Stimulated activated CD4-positive, alpha-beta T cell treated with anti-CD3 and anti-CD28 coated beads, Interleukin-2, amount 100 ng/mL, for 24 hours (primary cell): ENCODE measurements at places on chromosomes 7 and 10.

DNA sequence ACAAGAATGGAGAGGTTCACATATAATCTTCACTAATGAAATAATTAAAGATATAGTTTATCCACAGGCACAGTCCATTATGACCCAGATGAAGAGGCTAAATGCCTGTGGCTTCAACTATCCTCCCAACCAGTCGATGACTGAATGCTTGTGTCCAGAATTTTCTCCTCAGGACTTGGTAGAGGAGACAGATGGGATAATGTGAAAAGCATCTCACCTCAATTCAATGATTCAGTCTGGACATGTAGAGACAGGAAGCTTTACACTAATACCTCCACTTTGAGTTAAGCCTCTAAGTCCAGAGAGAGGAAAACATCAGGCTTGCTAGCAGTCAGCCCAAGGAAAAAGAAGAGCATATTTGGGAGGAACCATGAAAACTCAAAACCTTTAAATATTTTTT is 59.1 kb upstream of the COL1A2 start:
- DNase-seq = no peak

GRCh38 chr7:118214051-118214832 is 10.3 kb upstream of the ANKRD7 start:
- peak; percentile 70 for DNase-seq

- no peak for DNase-seq
These were observed 64.6 kb downstream of the CTBP2 start for GRCh38 chr10:125095776-125096175.

DNA sequence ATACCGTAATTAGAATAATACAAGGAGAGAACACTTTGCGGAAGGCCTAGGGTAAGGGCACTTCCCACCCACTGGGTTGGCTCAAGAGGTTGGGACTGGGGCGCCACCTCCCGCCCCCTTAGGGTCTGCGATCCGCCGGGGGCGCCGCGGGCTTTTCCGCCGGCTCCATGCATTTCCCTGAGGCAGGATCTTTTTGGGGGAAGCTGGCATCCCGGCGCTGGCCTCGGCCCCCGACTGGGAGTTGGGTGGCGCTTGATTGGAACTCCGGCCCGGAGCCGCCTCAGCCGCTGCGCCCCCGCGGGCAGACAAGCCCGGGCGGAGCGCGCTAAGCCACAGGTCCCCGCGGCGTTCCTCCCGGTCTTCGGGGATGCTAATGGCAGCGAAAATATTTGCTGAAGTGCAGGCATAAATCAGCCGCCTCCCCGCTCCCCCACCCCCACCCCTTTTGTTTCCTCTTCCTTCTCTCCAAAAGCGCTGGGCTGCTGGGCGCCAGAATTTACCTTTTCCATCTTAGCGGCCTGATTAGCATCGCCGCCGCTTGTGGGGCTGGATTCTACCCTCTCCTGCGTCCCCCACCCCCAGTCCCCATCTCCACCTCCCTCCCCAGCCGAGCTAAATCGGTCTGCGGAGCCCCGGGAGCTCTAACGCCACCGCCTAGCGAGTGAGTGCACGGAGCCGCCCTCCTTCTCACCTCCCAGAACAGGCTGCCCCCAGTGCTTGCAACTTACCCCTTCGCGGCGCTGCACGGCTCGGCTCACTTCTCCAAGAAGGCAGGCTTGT is 5.1 kb downstream of the UNC5B start:
- DNase-seq = no peak

- DNase-seq = no peak
These were observed 2.6 kb downstream of the ZC3HAV1 start for GRCh38 chr7:139106959-139107358.

DNA sequence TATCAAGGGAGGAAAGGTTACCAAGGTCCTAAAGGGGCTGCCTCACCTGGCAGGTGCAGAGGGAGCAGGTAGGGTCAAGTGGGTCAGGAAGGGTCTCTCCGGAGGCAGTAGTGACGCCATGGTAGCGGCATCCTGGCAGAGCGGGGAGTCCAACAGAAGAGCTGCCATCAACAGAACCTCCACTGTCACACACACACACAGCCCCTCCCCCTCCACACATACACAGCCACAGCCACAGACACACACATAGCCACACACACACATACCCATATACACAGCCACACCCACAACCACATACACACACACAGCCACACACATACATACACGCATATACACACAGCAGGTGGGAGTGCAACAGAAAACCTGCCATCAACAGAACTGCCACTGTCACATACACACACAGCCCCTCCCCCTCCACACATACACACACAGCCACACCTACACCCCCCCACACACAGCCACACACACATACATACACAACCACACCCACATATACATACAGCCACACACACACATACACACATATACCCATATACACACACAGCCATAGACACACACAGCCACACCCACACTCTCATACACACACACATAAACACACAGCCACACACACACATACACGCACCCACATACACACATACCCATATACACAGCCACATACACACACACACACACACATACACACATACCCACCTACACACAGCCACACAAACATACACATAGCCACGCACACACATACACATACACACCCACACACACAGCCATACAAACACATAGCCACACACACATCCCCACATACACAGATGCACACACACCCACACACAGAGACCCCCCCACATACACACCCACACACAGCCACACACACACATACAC is 23.1 kb downstream of the KCP start:
- no peak for DNase-seq

DNA sequence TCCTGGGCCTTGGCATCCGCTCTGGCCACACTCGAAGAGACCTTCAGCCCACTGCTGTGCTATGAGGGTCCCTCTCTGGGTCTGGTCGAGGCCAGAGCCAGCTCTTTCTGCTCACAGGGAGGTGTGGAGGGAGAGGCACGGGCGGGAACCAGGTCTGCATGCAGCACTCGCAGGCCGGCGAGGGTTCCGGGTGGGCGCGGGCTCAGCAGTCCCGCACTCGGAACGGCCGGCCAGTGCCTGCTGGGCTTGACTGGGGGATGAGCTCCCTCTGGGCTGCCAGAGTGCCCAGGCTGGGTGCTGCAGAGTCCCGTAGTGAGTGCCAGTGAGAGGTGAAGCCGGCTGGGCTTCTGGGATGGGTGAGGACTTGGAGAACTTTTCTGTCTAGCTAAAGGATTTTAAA is 882.7 kb downstream of the XPNPEP1 start:
- no peak for DNase-seq

- DNase-seq = no peak
These were observed 63.0 kb upstream of the MGMT start for GRCh38 chr10:129404091-129404490.

DNA sequence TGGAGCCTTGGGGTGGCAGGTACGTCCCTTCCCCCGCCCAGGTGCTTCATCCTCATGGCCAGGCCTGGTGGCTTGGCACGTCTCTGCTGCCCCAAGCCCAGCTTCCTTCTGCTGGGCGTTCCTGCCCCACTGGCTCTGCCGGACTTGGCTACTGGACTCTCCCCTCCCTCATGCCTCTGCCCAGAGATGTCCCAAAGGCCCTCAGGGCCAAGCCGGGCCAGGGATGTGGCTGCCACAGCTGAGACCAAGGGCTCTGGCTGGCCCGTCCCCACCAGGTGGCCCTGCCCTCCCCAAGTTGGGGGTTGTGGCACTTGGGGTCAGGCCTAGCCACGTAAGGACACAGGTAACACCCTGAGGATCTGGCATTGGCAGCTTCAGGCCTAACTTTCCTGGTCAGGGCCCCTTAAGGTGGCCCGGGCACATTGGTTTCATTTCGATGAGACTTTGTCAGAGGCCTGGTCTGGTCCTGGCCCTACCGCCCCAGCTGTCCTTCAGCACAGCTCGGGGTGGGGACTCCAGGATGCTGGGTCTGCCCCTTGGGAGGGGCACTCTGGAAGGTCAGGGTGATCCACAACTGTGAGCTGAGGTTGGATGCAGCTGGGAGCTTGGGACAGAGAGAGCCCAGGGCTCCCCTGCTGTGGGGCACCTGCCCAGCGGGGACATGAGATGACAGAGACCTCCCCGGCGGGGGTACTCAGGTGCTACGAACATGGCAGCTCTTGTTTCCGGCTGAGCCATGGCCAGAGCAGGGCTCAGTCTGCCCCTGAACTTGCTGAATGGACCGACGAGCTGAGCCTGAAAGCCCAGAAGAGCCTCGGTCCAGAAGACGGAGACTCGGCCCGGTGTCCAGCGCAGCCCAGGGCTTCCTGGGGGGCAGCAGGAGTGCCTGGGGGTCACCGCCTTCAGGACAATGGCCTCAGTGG is 2.9 kb downstream of the BHLHA15 start:
- DNase-seq = no peak

GRCh38 chr10:76192694-76193320 is 761.4 kb downstream of the LRMDA start:
- DNase-seq = no peak

- no peak for DNase-seq
These were observed 9.6 kb upstream of the MYPN start for GRCh38 chr10:68099736-68100135.

DNA sequence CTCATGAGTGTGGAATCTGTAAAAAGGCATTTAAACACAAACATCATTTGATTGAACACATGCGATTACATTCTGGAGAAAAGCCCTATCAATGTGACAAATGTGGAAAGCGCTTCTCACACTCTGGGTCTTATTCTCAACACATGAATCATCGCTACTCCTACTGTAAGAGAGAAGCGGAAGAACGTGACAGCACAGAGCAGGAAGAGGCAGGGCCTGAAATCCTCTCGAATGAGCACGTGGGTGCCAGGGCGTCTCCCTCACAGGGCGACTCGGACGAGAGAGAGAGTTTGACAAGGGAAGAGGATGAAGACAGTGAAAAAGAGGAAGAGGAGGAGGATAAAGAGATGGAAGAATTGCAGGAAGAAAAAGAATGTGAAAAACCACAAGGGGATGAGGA is 207.7 kb downstream of the ZEB1 start:
- no peak for DNase-seq

DNA sequence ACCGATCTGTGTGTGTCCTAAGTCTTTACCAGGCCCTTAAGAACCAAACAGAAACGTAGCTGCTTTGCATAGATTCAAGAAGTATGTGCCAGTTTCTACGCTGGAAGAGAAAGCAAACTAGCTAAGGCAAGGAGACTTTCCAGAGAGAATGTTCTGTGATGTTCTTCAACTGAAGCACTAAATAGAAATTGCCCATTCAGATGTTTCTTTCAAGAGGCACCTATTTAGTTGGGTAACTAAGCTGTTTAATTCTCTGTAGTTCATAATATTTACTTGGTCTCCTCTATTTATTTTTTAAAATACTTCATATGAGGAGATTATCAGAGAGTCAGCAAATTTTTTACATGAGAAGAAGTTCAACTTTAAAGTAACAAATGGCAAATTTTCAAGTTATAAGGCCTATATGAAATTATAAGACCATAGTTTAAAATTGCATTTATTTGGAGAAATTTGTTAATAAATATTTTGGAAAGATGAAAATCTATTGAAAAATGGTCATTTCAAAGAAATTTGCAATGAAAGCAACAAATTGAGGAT is 279.0 kb downstream of the NEBL start:
- DNase-seq = no peak

DNA sequence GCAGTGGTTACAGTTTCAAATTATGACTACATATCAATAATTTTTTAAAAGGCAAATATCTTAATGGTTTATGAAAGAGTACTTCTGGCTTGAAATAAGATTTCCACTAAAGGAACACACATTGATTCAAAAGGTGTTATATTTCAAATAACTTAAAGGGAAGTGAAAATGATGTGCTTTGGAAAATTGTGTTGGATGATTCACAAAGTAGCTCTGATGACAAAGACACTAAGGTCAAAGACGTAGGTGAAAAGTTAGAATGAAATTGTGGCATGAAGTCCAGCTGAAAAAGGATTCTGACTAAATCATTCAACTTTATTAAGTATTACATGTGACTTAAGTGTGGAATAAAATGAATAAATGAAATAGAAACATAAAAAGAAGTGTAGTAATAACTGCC is 20.8 kb upstream of the OR2A5 start:
- DNase-seq = no peak

DNA sequence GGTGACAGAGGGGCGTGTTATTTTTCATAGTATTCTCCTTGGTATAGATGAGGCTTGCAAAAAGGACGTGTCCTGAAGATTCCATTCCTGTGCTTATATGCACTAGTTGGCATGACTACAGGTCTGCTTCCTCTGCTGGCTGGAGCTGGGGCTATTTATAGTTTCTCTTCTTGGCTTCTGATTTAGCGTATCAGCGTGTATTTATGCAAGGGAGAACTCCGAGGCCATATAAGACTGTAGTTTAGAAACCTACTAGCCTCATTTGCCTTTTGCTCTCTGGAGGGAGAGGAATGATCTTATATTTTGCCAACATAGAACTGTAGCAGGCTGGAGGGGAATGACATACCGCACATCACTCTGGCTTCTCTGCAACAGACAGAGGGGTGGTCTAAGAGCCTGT is 39.7 kb downstream of the CACNB2 start:
- DNase-seq = no peak

GRCh38 chr10:4883079-4883739 is 57.2 kb downstream of the AKR1E2 start:
- DNase-seq = no peak

- DNase-seq = no peak
These were observed 446.4 kb upstream of the KCND2 start for GRCh38 chr7:119826547-119826946.

GRCh38 chr7:26449175-26450165 is 157.8 kb downstream of the SNX10 start:
- no peak for DNase-seq

GRCh38 chr7:81882086-81882485 is 112.2 kb upstream of the HGF start:
- DNase-seq = no peak

DNA sequence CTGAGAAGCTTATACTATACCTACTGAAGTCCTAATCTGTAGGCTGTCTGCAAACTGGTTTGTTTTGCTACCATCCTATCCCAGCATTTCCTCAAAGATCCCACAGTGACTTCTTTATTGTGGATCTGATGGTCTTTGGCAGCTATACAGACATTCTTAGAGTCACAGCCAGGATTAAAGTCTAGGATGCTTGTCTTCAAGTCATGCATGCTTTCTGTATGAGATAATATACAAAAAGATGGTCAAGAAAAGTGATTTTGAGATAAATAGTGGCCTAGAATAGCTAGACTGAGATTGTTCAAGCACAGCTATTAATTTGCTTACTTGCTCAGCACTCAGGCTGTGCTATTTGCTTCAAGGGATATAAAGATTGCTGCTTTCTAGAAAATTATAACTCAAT is 454.4 kb downstream of the AUTS2 start:
- DNase-seq = no peak

GRCh38 chr7:110881721-110882120 is 209.2 kb upstream of the LRRN3 start:
- no peak for DNase-seq

DNA sequence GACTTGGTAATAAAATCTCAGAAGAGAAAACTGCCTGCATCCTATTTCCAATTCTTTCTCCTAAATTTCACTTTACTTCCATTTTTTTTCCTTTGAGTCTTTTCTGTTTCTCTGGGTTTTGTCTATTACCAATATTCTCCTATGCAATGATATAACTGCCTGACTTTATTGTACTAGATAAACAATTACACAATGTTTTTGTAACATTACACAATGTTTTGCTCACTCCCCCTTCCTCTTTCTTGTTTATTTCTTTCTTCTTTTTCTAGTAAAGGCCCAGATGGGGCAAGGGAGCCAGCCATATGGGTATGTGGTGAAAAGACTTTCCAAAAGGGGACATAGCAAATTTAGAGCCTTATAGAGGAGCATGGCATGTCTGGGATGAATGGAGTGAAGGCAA is 278.7 kb upstream of the PHYHIPL start:
- no peak for DNase-seq
